ENCODE measurements at places on chromosomes 4 and X. TPM values are rescaled to one million over a fixed set of nuclear protein-coding genes. Genes with fewer than 3 reads are reported as not detected.

GRCh38 chr4:94926936-94927335 is 169.2 kb downstream of the BMPR1B start:
- no peak for DNase-seq

DNA sequence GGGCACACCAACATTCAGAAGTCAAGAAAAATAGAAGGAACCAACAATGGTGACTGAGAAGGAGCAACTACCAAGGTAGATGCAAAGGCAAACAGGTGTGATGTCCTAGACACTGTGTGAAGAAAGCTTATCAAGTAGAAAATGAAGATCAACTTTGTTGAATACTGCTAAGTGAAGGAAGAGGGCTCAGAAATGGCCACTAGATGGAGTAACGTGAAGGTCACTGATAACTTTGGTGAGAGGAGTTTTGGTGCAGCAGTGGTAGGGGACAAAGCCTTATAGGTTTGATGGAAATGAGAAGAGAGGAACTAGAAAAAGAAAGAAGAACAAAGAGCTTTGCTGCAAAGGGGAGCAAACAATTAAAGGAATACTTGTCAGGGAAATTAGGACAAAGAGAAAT is 23.5 kb downstream of the OTC start:
- DNase-seq = no peak

DNA sequence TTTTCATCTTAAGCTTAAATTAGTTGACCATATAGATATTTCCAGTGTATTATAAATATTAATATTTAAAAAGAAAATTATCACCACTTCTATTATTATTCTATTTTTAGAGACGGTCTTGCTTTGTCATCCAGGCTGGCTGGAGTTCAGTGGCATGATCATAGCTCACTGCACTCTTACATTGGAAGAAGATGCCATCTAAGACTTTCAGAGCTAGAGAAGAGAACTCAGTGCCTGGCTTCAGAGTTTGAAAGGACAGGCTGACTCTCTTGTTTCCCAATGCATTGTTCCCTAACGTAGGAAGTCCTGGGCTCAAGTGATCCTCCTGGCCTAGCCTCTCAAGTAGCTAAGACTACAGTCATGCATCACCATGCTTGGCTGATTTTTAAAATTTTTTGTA is 75.9 kb downstream of the FIP1L1 start:
- DNase-seq = no peak

GRCh38 chr4:103645991-103646390 is 73.8 kb downstream of the TACR3 start:
- DNase-seq = no peak

GRCh38 chrX:67654301-67654700 is 110.5 kb downstream of the AR start:
- no peak for DNase-seq

DNA sequence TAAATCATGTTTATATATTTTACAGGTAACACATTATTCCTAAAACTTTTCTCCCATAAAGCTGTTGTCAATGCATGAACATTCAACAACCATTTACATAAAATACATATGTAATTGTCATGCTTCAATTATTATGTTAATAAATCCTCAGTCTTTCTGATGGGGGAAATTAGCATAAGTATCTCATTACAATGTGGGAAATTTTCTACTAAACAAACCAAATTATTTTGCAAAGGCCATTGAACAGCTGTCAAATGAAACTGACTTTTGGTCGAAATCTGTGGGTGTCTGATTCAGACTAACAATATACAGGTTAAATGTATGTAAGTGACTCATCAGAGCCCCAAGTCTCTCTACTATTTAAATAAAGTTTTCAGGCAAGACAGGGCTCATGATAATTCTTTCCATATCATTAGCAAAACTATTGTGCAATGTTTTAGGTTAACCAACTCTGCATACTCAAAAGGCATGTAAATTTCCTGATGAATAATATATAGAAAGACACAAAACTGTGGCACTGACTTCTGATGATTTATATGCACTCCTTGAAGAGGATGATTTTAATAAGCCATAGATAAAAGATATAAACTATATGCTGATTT is 795.3 kb upstream of the AADAT start:
- no peak for DNase-seq

DNA sequence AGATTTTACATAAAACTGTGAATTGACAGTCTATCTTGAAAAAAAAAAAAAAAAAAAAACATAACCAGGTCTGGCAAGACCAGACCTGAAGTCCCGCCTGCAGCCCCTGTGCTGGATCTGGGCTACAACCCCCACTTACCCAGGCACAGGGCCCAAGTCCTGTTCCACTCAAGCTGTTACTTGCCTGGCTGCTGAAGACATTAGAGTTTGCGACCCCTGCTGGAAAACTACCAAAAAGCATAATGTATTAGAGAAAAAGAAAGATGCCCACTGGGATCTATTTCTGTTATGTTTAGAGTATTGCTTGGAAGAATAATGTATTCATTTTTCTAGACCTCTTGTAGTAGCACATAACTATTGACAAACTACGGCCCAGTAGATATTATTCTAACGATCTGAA is 4.7 kb downstream of the HS3ST1 start:
- no peak for DNase-seq

DNA sequence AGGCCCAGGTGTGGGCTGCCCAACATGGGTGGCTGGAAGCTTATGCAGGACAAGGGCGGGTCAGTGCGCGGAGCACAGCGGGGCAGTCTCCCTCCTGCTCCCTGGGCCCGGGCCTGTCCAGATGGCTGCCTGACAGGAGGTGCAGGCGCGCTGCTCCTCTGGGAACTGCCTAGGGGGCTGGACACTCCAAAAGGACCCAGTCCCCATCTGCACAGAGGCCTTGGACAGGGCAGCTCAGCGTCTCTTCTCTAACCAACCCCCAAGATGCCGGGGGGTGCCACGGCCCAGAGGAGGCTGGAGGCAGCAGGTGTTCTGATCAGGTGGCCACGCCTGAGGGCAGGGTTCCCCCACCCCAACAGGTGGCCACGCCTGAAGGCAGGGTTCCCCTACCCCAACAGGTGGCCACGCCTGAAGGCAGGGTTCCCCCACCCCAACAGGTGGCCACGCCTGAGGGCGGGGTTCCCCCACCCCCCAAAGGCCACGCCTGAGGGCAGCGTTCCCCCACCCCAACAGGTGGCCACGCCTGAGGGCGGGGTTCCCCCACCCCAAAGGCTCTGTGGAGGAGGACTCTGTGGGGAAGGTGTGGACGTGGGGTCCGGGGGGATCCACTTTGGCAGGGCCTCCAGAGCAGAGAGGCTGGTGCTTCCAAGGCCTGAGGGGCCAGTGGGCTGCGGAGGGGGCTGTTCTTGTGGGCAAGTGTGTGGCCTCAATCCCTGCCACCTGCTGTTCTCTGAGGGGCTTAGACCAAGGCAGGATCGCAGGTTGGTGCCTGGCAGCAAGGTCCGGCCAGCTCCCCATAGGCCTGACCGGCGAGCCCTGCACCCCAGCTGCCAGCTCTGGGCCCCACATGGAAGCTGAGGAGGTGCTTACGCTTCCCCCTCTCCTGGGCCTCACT is 36.1 kb downstream of the CPLX1 start:
- no peak for DNase-seq

GRCh38 chrX:25241461-25241860 is 225.7 kb upstream of the ARX start:
- no peak for DNase-seq

DNA sequence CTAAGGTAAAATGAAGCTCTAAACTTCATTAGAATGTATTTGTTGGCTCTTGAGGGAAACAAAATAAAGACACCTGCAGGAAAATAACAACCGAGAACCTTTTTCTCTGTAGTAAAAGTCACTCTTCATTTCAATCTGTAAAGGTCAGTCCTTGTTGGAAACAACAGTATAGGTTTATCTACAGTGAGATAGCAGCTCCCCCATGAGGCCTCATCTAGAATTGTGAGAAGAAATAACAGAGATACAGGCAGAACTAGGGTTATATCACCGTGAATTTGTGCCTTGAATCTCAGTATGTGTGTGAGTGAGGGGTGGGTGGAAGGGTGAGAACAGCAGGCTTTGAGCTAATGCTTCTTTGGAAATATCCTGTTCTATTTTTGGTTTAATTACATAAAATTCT is 107.8 kb upstream of the FMR1 start:
- no peak for DNase-seq

- DNase-seq = no peak
Measured at GRCh38 chr4:4871242-4871572, 11.7 kb downstream of the MSX1 start.

- no peak for DNase-seq
Measured at GRCh38 chr4:99868126-99868596, 26.1 kb downstream of the LAMTOR3 start.

- no peak for DNase-seq
Measured at GRCh38 chrX:152154050-152154449, 15.7 kb upstream of the MAGEA10 start.

BGN gene
- total RNA-seq = 1,387 TPM

ENPEP gene
- 1.7 TPM for total RNA-seq

SCRG1 gene
- 2.3 TPM for total RNA-seq

ARHGAP4 gene
- 94.3 TPM for total RNA-seq
